ENCODE measurements at places on chromosomes 2 and 18.

GRCh38 chr2:73614105-73614504 lies 28.1 kb downstream of the NAT8 start:
- no peak for DNase-seq

GRCh38 chr2:57878866-57879210 lies 167.8 kb upstream of the VRK2 start:
- DNase-seq: no peak

GRCh38 chr2:151833984-151834383 lies 5.8 kb upstream of the ARL5A start:
- DNase-seq: no peak

- no peak for DNase-seq
These were observed 35.4 kb downstream of the B4GALT6 start for GRCh38 chr18:31648966-31649429.

- no peak for DNase-seq
These were observed 61.0 kb downstream of the CRIM1 start for GRCh38 chr2:36416370-36417165.

DNA sequence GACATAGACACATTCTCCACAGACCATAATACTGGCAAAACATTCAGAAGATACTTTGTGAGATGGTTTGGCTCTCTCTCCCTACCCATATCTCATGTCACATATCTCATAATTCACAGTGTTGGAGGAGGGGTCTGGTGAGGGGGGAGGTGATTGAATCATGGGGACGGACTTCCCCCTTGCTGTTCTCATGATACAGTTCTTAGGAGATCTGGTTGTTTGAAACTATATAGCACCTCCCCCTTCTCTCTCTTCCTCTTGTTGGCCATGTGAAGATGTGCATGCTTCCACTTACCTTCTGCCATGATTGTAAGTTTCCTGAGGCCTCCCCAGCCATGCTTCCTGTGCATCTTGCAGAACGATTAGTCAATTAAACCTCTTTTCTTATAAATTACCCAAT lies 61.1 kb downstream of the HK2 start:
- no peak for DNase-seq

DNA sequence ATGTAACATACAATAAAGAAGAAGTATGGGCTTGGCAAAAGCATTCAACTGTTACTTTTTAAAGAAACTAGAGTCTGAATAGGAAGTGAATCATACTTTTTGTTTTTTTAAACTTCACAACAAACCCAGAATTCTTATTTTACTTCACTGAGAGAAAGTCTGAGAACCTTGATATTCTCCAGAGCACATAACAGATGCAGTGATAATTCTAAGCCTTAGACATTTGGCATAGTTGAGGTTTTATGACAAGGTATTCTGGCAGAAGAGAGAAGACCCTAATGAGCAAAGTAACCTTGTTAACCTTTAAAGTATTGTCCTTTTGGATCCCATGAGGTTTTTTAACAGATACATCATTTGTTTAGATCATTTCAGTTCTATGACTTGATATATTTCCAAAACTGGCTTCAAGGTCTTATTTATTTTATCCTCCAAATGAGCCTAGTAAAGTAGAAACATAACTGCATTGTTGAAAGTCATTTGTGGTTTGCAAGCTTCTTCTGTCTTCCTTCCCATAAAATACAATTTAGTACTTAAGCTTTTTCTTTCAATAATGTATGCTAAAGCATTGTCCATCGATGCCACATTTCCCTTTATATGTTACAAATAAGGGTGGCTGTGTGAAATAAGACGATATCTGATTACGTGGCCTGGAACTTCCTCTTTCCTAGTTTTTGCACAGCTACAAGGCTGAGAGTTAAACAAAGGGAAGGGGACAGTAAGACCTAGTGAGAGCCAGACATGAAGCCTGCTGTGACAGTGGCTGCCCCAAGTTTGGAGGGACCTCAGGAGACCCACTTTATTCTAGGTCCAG lies 86.1 kb upstream of the ITPRID2 start:
- DNase-seq: no peak

- DNase-seq: peak; percentile 82
These were observed 53.5 kb downstream of the RASGRP3 start for GRCh38 chr2:33529771-33530481.

GRCh38 chr2:183740241-183740640 lies 616.0 kb downstream of the NUP35 start:
- DNase-seq: no peak

GRCh38 chr2:178732913-178733312 lies 74.3 kb downstream of the TTN start:
- no peak for DNase-seq

GRCh38 chr2:181483876-181484275 lies 26.7 kb downstream of the ITGA4 start:
- no peak for DNase-seq

GRCh38 chr2:142615876-142616275 lies 261.6 kb upstream of the KYNU start:
- no peak for DNase-seq

GRCh38 chr2:239588451-239589269 lies 187.8 kb upstream of the HDAC4 start:
- no peak for DNase-seq

- no peak for DNase-seq
These were observed 22.2 kb upstream of the IL1RL1 start for GRCh38 chr2:102289129-102289528.

GRCh38 chr2:118121986-118122524 lies 33.8 kb downstream of the INSIG2 start:
- DNase-seq: no peak

DNA sequence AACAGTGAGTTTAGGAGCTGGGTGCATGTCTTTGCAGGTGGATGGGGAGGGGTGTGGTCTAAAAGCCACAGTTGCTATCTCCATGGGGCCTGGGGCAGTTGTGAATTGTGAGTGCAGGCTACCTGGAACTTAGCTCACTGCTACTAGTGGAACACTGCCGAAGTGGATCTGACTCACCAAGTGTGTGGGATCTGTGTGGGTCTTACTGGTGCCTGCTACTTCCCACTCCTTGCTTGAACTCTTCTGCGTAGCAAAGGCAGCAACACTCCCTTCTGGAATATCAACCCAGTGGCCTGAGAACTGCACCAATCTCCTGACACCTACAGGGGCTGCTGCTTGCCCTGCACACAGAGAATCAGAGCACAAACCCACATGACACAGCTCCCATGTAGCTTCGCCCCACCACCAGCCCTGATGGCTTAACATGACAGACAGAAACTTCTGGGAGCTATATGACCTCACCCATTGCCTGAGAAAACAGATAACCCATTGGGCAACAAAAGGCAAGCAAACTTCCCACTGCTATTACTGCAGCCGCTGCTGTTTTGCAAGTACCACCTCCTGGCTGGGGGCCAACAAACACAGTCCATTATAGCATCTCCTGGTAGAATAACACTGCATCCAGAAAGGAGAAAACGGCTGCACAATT lies 455.1 kb upstream of the DDX18 start:
- DNase-seq: no peak

DNA sequence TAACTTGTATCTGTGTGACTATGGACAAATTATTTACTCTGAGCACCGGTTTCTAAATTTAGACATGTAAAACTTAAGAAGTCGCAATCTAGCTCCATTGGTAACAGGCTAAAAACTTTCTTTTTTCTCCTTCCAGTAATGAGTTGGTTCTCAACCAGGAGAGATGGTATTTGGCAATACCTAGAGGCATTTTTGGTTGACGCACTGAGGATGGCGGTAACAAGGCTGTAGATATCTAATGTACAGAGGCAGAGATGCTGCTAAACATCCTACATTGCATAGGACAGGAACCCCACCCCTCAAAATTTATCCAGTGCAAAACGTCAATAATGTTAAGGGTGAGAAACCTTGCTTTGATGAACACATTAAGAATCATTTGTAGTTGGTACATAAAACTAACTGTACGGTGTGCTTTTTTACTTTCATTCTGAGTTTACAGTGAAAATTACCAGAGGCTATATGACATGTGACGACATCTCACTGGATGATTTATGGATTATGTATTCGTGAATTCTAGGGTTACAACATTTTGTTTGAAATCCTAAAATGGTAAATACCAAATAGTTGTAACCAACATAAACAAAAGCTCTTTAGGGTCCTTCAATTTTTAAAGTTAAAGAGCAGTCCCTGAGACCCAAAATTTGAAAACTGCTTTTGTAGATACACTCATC lies 91.3 kb downstream of the TLK1 start:
- DNase-seq: no peak

DNA sequence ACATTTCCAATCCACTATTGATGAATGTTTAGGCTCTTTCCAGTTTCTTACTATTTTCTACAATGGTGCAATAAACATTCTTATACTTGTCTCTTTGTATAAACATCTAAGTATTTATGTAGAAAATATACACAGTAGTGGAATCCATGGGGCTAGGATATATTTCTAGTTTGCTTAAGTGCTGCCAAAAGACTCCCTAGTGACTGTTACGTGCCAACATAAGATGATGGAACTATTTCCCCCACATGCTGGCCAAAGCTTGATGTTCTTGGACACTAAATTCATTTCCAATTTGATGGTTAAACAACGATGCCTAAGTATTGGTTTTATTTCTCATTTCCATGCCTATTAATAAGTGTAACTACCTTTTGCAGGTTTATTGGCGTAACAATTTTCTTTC lies 378.4 kb upstream of the HNRNPA3 start:
- DNase-seq: no peak

GRCh38 chr18:22226801-22227200 lies 57.4 kb downstream of the GATA6 start:
- DNase-seq: no peak

DNA sequence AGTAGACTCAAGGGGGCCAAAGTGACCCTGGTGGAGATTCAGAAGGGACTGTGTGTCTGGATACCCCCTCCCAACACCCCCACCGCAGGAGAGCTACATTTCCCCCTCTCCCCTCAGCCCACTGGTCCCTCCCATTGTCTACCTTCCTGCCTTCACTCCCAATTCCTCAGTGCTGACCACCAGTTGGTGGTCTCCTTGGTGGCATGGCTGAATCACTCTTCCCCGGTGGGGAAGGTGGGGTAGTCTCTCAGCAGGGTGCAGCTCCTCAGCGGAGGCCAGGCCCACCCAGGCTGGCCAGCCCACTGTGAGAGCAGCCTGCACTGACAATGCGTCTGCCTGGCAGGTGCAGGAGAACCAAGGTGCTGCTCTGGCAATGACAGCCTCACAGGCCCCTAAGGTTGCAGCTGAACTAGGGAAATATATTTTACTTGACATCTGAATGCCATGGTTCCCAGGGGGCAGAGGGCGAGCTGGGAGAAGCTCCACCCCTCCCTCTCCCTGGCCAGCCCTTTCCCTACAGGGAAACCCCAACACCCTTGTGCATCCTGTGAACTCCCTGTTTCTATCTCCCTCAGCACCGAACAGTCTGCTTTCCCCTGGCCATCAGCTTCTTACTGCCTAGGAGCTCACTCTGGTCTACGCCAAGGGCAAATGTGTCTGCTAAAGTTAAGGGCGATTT lies 62.6 kb upstream of the PAX8 start:
- no peak for DNase-seq

DNA sequence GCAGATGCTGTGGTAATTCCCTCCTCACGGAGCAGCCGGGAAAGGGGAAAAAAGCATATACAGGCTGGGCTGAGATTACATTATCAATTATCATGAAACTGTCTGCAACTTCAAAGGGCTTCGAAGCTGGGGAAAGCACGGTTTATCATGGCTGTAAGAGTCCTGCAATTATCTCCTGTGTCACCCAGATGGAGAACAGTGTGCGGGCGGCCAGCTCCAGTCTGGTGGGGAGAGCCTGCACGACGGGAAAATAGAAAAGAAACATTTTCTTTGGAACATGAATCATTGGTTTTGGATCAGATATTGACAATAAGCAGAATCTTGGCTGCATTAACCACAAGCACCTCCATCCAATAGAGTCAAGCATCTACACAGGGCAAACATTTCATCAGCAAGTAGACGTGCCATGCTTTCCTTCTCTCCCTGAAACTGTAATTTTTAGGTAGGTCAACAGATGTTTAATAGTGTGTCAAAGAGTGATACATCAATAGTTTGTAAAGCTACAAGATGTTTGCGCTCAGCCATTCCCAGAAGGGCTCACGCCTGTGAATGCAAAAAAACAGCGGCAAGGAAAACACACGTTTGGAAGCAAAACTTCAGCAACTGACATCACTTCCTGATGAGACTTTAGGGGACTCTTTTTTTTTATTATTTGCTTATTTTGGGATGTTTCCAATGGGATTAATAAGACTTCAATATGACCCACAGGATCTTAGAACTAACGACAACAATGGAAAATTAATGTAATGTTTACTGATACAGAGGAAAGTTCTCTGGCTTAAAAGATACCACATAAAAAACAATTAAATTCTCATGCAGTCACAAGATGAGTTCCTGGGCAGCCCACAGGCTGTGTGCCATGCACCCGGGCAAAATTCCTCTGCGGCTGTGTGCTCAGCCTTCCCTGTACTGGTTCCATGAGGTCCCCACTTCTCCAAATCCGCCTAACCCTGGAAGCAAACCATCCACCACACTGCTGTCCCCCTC lies 111.0 kb upstream of the SALL3 start:
- no peak for DNase-seq

GRCh38 chr2:39942950-39943349 lies 163.9 kb upstream of the THUMPD2 start:
- no peak for DNase-seq

- no peak for DNase-seq
These were observed 1624.9 kb upstream of the CELF4 start for GRCh38 chr18:39190508-39190907.

DNA sequence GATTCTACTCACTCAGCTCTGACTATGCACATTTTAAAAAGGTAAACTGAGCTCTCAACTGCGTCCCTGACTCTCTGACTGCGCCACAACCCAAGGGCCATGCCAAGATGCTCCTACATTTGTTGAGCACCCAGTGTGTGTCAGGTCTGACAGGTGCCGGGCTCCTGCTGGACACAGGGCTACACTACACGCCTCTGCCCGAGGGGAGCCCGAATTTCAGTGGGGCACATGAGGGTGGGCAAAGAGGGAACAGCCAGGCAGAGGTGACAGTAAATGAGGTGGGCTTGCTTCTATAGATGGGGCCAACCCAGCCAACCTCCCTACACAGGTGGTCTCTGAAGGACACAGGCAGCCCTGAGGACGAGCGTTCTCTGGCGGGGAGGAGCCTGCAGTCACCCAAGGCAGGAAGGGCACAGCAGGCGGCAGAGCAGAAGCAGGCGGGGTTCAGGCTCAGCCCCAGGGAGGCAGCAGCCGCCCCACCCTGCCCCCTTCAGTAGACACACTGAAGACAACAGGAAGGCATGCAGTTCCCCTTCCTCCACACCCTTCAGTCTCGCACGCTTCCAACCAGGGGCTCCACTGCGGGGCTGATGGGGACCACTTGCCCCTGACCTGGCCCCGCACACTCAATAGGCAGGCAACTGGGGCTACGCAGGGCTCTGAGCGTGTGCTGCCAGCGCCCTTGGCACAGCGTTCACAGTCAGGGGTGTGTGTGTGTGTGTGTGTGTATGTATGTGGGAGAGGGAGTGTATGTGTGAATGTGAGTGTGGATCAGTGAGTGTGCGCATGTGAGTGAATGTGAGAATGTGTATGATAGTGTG lies 98.4 kb downstream of the UXS1 start:
- no peak for DNase-seq

DNA sequence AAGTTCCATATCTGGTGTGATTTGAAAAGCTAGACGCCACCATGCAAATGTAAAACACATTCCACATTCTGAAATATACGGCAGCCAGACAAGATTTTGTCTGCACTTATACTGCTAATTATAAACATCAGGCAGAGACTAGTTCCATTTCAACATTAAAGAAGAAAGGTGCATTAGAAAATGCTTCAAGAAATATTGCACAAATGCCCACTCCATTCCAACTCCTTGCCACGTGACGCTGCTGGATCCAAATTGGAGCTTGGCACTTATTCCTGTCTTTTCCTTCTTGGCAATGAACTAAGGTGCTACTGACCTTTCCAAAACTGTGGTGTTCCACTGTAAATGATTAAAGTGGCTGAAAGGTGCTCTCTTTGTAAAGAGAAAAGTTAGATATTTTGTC lies 6.3 kb downstream of the COL6A3 start:
- DNase-seq: no peak
